ENCODE measurements at places on chromosomes 5 and 9.

DNA sequence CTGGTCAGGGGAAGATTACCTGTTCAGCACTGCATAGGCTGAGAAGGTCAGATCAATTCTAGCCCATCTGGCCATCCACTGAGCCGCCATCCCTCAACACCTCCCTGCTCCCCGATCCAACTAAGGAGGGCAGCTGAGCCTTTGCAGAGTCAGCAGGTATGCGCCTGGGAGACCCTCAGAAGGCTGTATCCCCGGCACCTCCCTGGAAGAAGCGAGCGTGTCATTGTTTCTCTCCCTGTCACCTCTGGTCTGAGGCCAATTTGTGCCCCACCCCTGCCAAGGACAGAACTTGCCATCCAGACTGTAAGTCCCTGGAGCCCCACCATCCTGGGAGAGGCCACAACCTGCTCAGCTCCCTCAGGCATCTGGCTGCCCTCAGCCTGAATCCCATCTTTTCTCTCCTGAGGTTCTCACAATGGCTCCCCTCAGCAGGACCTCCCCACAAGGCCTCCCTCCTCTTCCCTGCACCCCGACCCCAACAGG is 2.6 kb downstream of the CLTB start:
- no peak for DNase-seq

- no peak for DNase-seq
Measured at GRCh38 chr5:123474228-123474627, 37.7 kb upstream of the CSNK1G3 start.

- no peak for DNase-seq
Measured at GRCh38 chr9:91676046-91676445, 252.4 kb upstream of the NFIL3 start.

GRCh38 chr5:16661713-16662112 is 44.9 kb upstream of the RETREG1 start:
- no peak for DNase-seq

DNA sequence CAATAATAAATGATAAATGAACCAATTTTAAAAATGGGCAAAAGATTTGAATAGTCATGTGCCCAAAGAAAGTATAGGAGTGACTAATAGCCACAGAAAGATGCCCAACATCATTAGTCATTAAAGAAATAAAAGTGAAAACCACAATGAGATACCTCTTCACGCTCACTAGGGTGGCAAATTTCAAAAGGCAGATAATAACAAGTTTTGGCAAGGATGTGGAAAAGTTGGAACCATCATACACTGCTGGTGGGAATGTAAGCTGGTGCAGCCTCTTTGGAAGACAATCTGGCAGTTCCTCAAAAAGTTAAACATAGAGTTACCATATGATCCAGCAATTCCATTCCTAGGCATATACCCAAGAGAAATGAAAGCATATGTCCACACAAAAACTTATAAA is 1819.8 kb downstream of the MAT2B start:
- no peak for DNase-seq

DNA sequence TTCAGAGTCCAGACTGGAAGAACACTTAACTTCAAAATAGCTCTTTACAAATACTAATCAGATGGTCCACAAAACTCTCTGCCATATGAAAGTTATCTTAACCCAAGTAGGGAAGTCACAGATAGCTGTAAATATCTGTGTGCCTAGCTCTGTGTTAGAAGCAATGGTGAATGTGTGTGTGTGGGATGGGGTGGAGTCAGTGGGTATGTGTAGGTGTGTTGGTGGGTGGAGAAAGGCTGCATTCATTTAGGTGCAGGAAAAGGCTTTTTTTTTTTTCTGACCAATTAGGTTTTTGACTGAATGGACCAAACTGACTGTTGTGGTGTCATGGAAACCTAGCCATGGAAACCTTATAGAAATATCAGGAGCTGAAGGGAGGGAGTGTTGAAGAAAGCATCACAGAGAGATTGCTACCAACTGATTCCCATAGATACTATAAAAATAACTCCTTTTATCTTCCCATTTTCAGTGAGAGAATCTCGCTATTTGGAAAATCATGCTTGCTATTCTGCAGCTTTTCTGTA is 156.2 kb upstream of the NR3C1 start:
- DNase-seq = no peak

DNA sequence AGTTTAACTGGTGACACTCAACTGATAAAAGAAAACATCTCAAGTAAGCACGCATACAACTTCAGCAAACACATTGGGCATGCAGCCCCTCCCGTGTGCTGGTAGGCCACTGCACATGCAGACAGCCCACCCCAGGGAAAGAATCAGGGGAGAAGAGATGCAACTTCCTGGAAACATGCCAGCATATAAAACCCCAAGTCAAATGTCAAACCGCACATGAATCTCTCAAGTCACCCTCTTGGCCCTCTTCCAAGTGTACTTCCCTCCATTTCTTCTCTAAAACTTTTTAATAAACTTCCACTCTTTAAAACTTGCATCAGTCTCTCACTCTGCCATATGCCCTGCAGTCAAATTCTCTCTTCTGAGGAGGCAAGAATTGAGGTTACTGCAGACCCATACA is 732.7 kb downstream of the SEMA5A start:
- no peak for DNase-seq

GRCh38 chr5:8908055-8908683 is 637.7 kb downstream of the SEMA5A start:
- no peak for DNase-seq
